Effector CD8-positive, alpha-beta T cell (primary cell): ENCODE measurements at places on chromosomes 3 and 15.

GRCh38 chr15:28922707-28923012 is 36.9 kb downstream of the APBA2 start:
- DNase-seq = no peak

DNA sequence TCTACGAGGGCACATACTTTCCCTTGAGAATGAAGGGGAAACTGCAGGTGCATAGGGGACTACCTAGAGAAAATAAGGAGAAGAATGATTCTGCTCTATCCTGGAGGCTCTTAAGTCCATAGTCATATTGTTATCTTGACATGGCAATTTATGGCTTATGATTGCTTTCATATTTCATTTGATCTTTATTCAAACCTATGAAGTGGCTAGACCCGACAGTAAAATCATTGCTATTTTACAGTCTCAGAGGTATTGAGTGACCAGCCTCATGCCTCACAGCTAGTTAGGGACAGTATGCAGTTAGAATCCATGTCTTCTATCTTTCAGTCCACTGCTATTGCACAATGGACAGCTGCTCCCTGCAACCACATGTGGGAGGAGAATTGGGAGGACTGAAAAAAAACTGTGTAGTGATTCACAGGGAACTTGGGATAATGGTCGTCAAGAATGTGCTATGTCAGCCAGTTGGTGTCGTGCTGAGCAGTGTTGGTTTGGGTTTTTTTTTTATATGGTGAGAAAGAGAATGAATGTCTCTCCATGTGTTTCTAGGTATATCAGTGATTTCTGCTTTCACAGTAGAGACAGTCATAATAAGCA is 63.2 kb upstream of the SPPL2A start:
- no peak for DNase-seq

DNA sequence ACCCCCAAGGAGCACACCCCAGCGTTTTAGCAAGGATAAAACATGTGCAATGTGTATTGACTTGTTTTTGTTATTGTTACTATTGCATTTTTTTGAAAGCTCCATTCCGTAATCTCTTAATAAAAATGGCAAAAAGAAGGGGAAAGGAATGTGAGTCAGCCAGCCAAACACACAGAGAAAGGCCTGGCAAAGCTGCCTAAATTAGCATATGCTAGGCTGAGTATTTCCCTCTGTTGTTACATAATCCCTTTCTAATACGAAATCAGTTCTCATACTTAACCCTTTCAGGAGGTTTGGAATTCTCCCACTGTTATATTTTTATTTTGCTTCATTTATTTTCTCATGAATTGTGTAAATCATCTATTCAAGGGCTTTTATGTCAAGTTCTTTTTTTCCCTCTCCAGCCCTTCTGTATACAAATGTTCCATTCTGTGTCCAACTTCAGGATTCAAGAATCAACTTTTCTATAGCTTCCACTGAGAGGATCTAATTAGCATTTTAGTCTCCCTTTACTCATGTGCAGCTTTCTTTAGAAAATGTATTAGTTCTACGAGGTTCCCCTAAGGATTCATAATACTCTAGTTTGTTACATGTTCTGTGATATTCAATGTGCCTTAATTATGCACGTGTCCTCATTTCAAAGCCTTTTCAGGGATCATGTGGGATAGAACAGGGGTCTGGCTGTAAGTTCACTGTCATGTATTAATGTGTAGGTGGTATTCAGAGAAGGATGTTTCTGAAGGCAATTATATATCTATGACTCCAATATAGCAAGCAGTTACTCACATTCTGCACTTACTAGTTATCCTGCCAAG is 9.2 kb downstream of the CADM2 start:
- no peak for DNase-seq

DNA sequence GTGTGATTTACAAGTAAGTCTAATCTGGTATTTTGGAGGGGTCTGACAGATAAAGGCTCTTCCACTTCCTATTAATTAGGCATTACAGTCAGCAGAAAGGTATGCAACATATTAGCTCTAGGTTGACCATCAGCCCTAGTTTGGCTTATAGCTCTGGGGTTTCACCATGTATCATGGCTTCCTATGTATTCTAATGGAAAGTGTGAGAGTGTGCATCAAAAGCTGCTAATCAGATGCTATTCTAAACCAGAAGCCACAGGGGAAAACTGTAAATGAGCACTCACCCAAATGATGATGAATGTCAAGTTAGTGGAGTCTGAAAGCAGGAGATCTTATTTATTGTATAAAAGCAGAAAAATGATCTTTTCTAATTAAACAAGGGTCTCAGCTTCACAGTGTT is 149.2 kb upstream of the MITF start:
- no peak for DNase-seq

- DNase-seq = no peak
These were observed 78.1 kb downstream of the DCUN1D1 start for GRCh38 chr3:182902236-182902635.

GRCh38 chr15:91254766-91255165 is 154.7 kb downstream of the SV2B start:
- no peak for DNase-seq

GRCh38 chr15:33985287-33985686 is 17.0 kb downstream of the CHRM5 start:
- no peak for DNase-seq

GRCh38 chr3:46722443-46722842 is 4.8 kb upstream of the PRSS50 start:
- no peak for DNase-seq

- no peak for DNase-seq
These were observed 197.5 kb upstream of the LYSMD4 start for GRCh38 chr15:99930696-99931095.

DNA sequence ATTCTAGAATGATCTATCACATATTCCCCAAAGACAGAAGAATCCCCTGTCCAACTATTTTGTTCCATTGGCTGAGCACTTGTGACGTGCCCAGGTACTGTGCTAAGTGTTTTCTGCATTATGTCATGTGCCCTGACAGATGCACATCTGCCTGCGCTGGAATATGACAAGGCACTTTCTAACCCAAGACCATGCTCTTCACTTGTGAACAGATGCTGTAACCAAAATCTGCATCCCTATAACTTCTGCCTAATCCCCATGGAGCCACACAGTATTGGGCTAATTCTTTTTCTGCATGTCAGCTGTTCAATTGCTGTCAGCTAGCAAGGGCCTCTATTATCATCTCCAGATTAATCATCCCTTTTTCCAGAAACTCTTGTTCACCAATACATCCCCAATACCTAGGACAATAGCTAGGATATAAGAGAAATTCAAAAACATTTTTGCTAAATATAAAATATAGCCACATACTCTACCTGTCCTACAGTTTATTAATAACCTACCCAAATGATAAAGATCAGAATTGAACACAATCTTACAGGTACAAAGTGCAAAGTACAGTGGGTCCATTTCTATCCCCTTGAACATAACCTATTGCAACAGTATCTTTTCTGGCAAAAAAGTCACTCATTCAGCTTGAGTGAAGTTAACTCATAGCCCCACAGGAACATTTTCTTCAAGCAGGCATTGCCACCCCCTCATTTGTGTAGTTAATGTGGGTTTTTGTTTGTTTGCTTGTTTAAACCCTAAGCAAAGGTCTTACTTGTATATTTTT is 109.4 kb upstream of the LRRN1 start:
- no peak for DNase-seq

DNA sequence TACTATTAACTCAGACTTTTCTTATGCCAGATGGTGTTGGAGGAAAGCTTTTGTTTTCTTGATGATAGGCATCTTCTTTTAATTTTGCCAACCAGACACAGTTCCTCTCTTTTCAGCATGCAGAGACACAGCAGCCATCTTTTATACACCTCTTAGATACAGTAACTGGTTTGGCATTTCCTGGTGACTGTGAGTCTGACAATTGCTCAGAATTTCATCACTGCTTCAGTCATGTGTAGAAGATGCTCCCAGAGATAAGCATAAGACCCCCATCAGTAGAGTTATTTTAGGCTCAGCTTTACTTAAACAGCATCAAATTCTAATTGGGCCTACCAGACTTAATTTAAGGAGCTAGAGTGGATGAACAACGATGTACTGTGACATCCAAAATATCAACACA is 779.0 kb downstream of the SQOR start:
- no peak for DNase-seq

GRCh38 chr3:144801890-144802289 is 830.3 kb downstream of the DIPK2A start:
- DNase-seq = no peak

DNA sequence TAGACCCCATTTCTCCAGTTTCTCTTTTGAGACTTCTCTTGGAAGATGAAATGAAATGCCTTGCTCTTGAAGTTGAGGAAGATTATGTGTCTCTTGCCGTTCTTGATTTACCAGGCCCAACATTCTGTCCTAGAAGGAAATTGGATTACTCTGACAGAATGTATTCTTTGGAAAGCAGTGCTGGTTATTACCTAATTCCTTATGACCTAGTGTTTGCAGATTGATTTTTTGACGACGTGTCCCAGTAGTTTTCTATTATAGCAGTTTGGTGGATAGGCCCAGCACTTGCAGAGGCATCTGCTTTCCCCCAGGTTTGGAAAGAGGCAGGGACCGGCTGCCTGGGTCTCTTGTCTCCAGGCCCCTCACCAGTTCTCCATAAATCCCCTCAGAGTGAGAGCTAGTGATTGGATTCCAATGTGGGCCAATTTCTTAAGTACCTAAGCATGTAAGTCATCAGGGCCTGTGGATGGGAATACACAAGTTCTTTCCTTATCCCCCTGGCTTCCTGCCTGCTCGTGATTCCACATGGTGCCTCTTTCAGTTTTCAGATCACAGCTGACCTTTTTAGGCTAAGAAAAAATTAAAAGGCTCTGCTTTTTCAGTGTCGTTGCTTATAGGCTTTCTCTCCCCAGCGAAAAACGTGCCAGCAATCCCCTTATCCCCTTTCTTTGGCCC is 50.2 kb downstream of the EPHB3 start:
- no peak for DNase-seq

DNA sequence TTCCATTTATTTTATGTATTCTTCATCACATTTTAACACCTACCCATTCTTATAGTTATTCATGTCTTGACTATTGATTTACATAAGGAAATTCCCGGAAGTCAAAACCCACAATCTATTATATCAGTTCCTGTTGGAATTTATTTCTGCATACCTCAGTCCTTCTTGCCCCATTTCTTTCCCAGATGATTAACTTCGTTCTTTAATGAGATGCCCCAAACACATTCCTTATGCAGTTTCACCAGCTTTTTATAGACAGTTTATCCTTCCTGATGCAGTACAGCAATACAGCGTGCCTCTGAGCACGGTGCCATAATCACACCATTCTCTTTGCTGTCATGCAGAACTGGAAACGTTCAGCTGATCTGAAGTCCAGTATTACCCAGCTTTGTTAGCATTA is 175.8 kb upstream of the NANOGP8 start:
- DNase-seq = no peak

DNA sequence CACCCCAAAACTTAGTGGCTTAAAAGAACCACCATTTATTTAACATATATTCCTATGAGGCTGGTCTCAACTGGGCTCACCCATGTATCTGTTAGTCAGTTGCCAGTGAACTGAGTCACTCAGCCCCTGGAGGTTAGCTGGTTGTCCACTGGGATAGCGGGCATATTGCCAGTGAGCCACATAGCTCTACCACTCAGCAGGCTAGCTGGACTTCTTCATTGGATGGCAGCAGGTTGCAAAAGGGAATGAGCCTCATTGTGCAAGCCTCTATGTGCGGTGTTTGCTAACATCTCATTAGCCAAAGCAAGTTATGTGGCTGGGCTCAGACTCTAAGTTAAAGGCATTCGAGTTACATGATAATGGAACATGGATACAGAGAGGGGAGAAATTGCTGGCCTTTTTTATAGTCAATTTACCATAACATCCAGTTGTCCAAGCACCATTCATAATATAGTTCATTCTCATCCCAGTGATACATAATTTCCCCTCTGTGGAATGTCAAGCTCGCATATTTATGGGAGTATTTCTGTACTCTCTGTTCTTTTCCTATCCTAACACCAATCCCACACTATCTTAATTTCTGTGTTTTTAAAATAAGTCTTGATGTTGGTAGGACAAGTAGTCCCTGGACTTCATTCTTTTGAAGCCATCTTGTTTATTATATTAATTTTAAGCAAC is 8.7 kb downstream of the BTD start:
- DNase-seq = no peak

GRCh38 chr3:167666563-167666962 is 12.8 kb upstream of the WDR49 start:
- DNase-seq = no peak

DNA sequence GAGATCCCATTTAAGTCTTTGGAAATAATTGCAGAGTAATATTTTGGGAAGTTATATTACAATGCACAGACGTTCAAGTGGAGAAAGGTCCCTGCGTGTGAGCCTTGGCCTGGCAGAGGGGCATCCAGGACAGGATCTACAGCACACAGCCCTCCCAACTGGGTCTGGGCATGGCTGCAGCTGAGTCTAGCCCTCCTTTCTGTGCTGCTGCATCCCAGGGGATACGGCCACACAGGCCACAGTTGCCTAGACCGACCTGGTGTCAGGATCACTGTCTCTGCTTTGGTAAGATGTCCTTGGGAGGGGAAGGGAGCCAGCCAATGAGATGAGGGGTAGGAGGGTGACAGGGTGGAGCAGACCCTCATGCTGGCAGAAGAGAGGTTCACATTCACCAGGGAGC is 46.1 kb downstream of the APBA2 start:
- no peak for DNase-seq

- DNase-seq = no peak
These were observed 50.3 kb upstream of the SLC6A6 start for GRCh38 chr3:14352002-14352627.

DNA sequence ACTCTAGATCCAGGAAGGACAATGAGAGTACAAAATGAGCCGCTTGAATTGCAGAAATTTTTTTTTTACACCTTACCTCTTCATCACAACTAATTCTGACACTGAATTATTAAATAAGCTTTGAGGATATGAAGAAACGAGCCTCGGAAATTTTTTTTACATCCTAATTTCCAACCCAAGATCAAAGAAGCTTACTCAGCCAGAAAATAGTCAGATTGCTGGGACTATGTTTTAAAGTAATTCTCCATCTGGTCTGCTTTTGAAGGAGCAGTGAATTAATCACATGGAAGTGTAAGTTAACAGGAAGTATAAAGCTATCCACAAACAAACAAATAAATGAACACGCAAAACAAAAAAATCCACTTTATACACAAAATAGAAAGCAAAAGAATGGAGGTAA is 437.0 kb upstream of the KCNMB2 start:
- no peak for DNase-seq

GRCh38 chr3:182486463-182486862 is 306.8 kb upstream of the ATP11B start:
- no peak for DNase-seq

GRCh38 chr3:45583021-45583851 is 11.3 kb upstream of the LIMD1 start:
- no peak for DNase-seq

DNA sequence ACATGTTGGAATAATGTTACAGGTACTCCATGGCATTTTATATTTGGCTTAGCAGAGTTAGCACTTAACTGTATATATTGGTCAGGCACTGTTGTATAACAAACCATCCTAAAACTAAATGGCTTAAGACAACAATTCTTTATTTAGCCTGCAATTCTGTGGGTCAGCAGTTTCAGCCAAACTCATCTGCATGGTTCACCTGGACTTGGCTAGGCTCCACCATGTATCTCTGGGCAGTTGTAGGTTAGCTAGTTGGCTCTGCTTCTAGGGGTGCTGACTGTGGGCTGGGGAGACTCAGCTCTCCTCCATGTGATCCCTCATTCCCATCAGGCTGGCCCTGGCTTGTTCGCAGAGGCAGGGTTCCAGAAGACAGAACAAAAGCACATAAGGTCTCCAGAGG is 34.4 kb downstream of the RARB start:
- no peak for DNase-seq
